ENCODE measurements at places on chromosomes 12 and 14.

DNA sequence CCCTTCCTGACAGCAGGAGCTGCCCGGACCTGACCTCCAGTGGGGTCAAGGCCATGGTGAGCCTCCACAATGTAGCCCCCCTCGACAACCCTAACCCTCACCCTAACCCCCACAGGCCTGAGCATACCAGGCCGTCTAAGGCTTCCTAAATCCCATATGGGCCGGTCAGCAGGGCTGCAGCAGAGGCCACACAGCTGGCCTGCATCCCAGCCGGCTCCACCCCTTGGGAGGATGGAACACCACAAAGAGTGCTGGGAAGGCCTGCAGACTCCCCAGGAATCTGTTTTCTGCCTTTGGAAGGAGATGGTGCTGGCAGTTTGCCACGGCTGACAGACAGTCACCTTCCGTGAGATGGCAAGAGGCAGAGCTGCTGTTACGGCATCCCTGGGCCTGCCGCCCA lies 2.8 kb downstream of the TMEM179 start:
- DNase-seq: no peak

- DNase-seq: no peak
Measured at GRCh38 chr12:114248527-114248926, 157.4 kb downstream of the TBX5 start.

GRCh38 chr12:32369202-32369601 lies 30.2 kb upstream of the FGD4 start:
- no peak for DNase-seq

DNA sequence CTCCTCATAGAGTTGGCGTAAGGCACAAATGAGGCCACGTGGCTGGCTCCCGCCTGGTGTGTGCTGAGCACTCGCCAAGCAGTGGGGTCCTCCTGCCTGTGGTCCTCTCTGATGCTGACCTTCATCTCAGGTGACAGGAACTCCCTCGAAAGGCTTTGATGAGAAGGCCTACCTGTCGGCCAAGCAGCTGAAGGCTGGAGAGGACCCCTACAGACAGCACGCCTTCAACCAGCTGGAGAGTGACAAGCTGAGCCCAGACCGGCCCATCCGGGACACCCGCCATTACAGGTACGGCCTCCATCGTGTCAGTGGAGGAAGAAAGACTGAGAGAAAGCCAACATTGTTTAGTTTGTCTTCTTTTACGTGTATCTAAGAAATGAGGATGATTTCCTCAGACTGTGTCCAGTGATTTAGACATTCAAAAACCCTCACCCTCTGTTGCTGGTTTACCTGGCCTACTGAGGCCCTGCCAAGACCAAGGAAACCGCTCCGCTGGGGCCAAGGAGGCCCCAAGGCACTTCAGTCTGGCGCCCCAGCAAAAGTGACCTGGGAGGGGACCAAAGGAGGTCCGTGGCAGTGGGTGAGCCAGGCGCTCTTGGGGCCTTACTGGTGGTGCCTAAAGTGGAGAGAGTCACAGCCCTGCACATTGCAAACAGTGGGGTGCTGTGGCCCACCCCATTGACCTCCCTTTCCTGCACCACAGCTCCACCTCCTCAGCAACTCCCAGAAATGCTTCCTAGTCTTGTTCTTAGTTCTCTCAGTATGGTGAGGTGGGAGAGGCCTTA lies 60.8 kb downstream of the GALNT16 start:
- no peak for DNase-seq

- DNase-seq: peak; percentile 63
Measured at GRCh38 chr12:124694846-124695497, 127.6 kb upstream of the NCOR2 start.

DNA sequence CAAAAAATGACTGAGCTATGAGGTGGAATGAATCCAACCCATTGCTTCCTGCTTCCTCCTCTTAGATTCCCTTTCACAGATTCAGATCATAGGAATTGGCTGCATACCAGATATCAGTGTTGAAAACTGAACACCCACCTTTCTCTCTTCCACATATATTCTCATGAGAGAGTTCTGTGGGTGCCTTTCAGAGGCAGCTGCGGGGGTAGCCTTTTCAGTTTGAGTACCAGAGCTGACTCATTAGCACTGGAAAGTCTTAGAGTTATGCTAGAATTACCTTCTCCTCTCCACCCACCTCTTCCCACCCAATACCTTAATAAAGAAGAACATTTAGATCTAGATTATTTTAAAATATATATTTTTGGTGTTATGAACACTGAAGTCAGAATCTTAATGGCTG lies 495.4 kb upstream of the SEL1L start:
- no peak for DNase-seq

GRCh38 chr14:102594514-102595175 lies 2.2 kb downstream of the RCOR1 start:
- peak; percentile 53 for DNase-seq

DNA sequence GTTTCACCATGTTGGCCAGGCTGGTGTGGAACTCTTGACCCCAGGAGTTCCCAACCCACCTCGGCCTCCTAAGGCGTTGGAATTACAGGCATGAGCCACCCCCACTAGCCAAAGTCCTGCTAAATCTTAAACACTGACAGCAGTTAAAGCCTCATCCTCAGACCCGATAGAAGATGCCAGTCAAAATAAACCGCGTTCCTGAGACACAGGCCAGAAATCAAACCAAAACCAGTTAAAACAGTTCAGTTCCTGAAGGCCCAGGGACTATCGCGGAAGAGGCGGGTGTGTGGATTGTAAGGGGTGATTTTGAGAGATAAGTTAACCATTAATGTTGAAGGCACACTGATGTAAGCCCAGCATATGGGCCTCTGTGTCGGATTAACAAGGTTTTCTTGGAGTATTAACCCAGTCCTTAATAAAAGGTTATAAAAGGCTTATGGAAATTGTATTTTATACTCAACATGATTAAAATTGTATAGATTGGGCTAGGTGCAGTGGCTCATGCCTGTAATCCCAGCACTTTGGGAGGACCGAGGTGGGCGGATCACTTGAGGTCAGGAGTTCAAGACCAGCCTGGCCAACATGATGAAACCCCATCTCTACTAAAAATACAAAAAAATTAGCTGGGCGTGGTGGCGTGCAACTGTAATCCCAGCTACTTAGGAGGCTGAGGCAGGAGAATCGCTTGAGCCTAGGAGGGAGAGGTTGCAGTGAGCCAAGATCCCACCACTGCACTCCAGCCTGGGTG lies 18.7 kb upstream of the CDCA4 start:
- DNase-seq: no peak

DNA sequence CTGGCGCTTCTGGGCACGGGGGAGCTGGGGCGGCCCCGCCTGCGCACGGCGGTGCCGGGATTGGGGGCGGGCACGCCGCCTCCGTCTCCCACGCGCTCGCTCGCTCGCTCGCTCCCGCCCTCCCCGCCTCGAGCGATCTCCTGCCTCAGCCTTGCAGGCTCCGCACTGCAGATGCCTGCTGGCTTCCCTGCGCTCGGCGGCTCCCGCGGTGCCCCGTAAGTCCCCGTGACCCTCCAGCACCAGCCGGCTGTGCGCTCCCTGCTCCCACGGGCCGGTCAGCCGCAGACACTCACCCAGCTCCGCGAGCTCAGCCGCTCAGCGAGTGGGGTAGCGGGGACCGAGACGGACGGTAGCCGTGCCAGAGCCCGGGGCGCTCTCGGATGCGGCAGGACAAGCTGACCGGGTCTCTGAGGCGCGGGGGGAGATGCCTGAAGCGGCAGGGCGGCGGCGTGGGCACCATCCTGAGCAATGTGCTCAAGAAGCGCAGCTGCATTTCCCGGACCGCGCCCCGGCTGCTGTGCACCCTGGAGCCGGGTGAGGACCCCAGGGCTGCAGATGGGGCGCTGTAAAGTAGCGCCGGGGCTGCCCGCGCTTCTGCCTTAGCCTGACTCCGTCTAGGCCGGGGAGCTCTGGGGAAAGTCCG lies at the start of gene TBC1D30:
Gene TBC1D30, plus strand, starts transcription at position 148 of the 643 bp plus-strand sequence. Its CDS starts 233 bp downstream, at position 381.
- no peak for DNase-seq

DNA sequence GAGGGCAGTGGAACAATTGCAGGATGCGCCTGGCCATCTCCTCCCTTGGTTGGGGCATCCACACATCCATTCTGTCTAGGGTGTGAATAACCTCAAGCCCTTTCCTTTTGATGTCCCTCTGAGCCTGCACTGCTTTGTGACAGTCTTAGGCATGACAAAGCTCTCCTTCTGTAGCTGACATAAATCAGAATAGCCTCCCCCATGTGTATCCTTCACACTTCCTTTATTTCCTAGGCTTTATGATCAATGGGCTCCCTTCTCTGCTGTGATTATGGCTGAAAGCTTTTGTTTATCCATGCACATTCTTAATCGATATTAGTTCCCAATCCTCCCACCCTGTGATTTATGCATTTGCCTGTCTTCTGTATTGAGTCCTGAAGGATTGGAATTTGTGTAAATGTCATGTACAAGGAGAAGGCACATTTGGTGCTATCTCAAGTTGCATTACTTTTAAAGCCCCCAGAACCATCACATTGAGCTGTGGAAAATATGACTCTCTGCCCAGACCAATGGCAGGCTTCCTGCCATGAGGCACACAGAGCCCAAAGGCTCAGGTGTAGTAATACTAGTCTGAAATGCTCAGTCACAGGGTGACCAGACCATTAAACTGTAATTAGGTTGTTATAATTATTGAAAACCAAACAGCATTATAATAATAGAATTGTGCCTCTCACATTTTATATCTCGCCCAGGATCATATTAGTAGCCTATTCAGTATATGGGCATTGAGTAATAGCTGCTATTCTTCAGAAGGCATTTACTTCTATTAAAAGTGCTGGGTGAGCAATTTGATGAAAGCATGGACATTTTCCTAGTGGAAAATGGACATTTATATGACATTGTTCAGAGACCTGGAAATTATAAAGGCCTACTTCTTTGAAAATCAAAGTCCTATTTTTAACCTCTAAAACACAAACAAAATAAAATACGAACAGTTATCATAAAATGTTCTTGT lies 14.0 kb downstream of the EMP1 start:
- no peak for DNase-seq

DNA sequence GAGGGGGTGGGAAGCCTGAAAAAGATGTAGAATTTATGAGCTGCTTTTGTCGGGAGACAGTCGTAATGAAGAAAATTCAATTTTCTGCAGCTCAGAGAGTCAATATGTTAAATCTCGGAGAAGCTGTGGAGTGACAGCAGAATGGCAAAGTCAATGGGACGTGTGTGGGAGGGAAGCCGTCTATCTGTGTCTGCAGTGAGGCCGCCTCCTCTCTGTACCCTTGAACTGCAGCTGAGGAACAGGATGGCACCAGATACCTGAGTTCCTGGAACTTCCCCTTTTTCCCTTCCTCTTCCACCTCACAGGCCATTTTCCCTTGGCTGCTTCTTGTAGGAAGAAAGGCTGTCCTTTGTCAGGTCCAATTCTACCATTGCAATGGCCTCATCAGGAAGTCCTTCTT lies 9.3 kb upstream of the CALCOCO1 start:
- DNase-seq: no peak

GRCh38 chr12:23947395-23947794 lies 2.1 kb downstream of the SOX5 start:
- no peak for DNase-seq

GRCh38 chr12:63949902-63950301 lies 105.4 kb downstream of the SRGAP1 start:
- DNase-seq: no peak

DNA sequence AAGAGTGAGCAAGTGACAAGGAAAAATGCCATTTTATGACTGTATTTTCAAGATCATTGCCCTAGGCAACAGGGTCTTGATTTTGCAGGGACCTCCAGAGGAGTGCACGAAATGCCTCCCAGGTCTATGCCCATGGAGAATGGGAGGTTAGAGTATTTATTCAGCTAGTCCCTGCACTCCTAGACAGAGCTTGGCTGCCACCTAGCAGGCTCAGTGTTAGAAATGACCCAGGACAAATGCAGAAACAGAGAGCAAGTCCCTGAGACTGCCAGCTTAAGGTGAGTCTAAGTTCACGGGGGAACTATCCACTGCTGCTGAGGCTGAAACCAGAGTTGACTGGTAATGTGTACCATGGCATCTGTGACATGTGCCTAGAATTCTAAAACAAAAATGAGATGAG lies 506.4 kb downstream of the MED13L start:
- DNase-seq: no peak

DNA sequence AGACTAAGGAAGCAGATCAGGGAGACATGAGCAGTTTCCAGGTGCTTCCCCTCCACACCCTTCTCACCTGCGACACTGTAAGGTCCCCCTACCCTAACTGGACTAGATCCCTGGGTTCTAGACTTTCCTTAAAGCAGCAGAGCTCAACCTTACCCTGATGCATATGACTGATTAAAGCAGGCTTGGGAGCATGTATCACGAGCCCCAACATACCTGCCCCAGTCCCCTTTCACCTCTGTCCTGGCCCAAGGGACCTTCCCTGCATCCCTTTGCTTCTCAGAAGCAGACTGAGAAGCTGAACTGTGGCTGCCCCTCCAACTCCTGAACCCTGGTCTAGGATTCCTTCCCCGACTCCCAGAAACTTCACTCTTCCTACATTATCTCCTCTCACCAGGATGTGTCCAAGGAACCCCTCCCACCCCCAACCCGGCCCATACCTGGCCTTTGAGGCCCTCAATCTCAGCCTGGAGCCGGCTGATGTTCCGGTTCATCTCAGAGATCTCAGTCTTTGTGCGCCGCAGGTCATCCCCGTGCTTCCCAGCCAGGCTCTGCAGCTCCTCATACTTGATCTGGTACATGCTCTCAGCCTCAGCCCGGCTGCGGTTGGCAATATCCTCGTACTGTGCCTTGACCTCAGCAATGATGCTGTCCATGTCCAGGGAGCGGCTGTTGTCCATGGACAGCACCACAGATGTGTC lies 5.4 kb downstream of the KRT8 start:
- no peak for DNase-seq

GRCh38 chr14:103537175-103537990 lies 8.4 kb downstream of the TRMT61A start:
- no peak for DNase-seq

DNA sequence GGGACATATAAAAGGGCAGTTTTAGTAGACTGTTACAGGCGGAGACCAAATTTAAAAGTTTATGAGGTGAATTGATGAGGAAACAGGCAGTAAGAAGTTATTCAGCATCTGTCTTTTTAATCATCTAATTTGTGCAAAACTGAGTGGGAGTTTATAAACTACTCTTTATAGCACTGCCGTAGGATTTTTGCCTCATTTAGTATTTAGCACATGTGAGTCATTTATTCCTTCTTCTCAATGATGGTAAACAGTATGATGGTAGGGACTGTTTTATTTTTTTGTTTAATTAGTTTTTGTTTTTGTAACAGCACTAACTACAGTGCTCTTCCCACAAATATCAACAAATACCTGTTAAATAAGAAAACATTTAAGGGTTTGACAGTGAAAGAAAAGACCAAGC lies 20.6 kb downstream of the TOGARAM1 start:
- no peak for DNase-seq

- peak; percentile 57 for DNase-seq
Measured at GRCh38 chr12:49866859-49867569, 24.1 kb upstream of the BCDIN3D start.

GRCh38 chr12:234891-235415 lies 21.0 kb upstream of the SLC6A12 start:
- DNase-seq: no peak

GRCh38 chr12:123231931-123232330 lies 1.0 kb downstream of the MPHOSPH9 start:
- no peak for DNase-seq
